ENCODE measurements at places on chromosomes 6 and 20.

DNA sequence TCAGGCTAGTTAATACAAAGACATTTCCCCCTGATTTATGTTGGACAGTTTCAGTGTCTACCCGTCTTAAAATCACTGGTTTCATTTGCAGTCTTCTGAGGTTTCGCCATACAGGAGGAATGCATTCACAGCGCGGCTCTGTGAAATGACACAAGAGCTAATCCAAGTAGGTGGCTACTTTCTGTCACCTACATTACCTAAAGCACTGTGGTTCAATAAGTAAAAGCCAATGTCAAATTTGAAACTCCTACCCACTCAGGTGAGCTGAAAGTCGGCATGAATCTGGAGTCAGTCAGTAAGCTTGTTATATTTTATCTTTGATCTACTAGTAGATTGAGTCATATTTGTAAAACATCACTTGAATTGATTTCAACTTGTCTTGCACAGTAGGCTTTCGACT, 370.8 kb downstream of the LAMA2 start:
- no peak for DNase-seq

- no peak for DNase-seq
Observed at GRCh38 chr6:137637121-137637520, 142.9 kb upstream of the OLIG3 start.

- no peak for DNase-seq
Observed at GRCh38 chr20:50359607-50360217, 150.5 kb upstream of the PTPN1 start.

GRCh38 chr20:33524261-33524660, 34.4 kb downstream of the CBFA2T2 start:
- DNase-seq, result no peak

GRCh38 chr6:149410557-149410956, 10.5 kb downstream of the SUMO4 start:
- no peak for DNase-seq
